Jurkat, Clone E6-1 (cell line): ENCODE measurements at places on chromosomes 5 and 9.

DNA sequence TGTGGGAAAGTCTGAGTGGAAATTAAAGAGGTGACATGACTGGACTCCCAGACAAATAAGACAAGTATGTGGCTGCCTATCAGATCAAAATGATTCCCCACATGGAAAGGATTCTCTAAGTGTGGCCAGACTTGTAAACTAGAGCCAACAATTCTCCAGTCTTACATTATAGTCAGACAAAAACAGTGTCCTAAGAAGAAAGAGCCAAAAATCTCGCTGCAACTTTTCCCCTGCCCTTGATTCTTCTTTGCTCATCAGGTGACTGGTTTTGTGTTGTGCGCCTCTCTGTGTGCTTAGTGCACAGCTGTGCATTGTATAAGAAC lies 164.2 kb upstream of the TARS1 start:
- no peak for DNase-seq

DNA sequence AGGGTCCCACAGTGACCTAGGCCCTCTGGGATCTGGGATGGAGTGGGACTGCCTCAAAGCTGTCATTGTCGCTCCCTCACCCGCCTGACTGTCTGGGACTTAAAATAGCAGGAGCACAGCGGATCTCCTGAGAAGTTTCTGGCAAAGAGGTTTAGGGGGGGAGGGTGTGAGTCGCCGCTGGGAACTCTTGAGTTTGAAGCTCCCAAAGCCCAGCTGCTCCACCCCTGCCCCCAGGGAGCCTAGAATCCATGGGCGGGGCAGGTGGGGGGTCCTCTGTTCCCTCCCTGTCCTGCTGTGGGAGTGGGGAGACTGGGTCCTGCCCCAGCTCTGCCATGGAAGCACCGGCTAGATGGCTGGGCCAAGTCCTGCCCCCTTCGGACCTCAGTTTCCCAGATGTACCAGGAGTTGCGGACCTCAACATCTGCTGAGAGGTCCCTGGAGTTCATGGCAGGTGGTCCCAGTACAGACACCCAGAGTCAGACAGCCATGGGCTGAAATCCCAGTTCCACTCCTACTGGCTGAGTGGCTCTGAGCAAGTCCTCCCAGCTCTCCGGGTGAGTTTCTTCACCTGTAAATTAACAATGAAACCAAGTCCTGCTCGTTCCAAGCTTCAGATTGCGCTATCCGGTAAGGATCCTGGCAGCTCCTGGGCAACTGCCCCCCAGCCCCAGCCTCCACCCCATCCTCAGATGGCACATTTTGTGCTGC lies 985 bp upstream of the WDR38 start:
- no peak for DNase-seq

DNA sequence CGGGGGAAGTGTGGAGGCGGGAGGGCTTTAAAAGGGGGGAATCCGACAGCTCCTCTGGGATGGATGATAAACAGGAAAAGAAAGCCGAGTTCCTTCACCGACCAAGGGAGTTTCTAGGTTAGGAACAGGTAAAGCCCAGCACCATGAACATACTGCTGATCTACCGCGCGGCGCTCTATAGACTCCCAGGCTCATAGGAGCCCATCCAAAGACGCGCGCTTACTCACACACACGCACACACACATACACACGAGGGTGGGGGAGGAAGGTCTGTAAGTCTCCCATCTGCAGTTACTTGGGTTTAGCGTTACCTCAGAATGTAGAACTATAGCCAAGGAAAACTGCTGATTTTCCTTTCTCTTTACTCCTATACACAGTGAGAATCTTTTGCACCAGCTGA lies 2.6 kb upstream of the GABRB2 start:
- no peak for DNase-seq

DNA sequence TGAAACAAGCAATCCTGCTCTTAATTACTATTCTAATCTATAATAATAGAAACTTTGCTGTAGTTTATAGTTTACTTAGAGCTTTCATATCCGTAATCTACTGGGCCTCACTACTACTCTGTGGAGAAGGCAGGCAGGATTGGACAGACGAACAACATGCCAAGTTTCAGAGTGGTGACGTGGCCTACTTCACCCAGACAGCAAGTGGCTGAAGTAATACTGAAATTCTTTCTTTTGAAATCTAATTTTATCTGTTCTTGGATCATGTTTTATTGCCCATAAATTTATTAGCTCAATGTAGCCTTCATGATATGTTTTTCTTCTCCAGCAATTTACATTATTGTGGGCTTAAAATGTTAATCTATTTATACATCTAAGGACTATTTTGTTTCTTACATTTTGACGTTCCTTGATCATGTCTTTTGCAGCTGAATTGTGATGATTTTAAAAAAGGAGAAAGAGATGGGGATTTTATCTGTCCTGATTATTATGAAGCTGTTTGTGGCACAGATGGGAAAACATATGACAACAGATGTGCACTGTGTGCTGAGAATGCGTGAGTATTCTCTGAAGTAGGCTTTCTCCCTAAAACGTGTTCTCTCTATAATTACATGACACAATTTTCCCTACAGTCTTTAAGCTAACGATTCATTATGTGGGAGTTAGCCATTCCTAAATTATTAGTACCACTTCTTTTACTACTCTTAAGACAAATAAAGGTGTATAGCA lies 22.4 kb downstream of the SPINK5 start:
- DNase-seq = no peak

DNA sequence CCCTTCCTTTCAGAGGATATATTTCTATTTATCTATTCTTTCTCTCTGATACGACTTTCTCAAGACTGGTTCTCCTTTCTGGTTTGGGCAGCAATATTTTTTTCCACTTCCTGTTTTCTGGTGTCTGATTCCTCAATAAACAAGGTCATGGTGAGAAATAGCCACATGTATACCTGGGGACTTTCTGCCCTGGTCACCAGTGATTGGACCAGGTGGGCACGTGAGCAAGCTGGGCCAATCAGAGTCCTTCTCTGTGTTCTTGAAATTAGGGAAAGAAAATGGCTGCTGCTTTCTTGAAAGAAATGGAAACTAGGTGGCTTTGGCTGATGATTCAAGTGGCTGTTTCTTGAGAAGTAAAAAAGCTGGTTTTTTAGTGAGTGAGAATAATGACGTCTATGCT lies 18.4 kb upstream of the GSN start:
- DNase-seq = no peak
